ENCODE measurements at places on chromosomes 11 and 22.
A peak's percentile ranks its signal among the peaks of the same experiment; 100 is the strongest.

GRCh38 chr11:123356539-123356938, 73.5 kb upstream of the GRAMD1B start:
- DNase-seq = no peak

GRCh38 chr22:45998638-45999378, 21.8 kb upstream of the WNT7B start:
- no peak for DNase-seq

GRCh38 chr11:27635567-27636037, 64.7 kb downstream of the BDNF start:
- no peak for DNase-seq

- DNase-seq = no peak
Measured at GRCh38 chr11:75337195-75337654, 14.2 kb downstream of the ARRB1 start.

DNA sequence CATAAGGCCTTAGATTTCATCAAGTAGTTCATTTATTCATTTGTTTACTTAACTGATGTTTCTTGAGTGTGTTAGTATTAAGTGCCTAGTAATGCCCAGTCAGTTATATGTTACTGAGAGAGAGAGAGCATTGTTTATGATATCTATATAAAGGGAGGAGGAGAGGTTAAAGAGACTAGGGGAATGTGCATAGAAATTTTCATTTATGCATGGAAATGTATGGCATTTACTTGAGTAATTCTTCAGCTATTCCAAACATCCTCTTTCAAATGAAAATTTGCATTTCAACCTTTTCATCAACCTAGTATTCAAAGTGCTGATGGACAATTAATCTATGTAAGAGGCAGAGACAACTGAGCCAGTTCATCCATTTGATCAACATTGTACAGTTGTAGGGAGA, 199.7 kb downstream of the NELL1 start:
- DNase-seq = no peak

- DNase-seq = no peak
Measured at GRCh38 chr22:29388759-29389090, 355 bp upstream of the AP1B1 start.

DNA sequence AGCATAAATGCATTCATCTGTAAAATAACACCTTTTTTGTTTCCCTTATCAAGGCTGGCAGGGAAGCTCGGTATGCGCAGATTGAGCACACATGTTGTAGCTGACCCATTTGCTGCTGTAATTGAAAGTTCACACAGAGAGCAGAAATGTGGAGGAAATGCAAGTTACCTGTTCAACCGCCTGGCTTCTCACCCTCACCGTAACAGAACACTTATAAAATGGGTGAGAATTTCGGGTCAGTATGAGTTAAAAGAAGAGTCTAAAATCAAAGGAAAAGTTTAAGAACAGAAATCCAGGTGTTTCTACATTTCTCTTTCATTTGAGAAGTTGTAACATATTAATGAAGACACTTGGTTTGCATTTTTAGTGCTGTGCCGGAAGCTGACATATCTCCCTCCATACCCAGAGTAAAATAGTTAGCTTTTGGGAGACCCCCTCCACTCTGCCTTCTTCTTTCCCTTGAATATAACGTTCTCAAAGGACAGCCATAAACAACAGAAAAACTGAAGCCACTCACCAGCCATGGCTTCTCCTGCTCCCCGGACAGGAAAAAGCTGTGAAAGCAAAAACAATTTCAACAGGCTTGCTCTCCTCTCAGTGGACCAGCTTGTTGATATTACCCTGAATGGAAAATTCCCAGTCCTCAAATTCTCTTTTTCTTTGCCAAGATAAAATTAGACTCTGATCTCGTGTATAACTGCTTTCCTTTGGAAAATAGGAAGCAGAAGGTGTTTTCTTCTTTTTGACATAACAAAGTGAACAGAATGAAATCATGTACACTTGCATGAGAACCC, at the start of gene CASP12:
TSS of gene CASP12 (minus strand) at position 570 of the 794 bp plus-strand sequence.
- peak; percentile 30 for DNase-seq

DNA sequence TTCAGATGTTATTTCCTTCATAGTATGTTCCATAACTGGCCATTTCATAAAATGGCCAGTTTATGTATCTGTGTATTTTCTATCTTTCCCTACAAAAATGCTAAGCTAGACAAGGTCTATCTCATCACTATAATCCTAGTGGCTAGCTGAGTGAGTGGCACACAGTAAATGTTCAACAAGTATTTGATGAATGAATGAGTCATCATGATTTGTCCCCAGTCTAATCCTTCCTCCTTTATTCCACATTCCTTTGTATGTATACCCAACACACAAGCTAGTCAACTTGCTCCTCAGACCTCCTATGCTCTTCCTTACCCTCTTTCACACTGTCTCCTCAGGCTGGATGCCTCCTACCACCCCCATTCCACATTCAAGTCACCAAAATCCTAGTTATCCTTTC, 12.5 kb downstream of the APLNR start:
- no peak for DNase-seq

- no peak for DNase-seq
Measured at GRCh38 chr11:129973068-129973467, 29.6 kb downstream of the PRDM10 start.

DNA sequence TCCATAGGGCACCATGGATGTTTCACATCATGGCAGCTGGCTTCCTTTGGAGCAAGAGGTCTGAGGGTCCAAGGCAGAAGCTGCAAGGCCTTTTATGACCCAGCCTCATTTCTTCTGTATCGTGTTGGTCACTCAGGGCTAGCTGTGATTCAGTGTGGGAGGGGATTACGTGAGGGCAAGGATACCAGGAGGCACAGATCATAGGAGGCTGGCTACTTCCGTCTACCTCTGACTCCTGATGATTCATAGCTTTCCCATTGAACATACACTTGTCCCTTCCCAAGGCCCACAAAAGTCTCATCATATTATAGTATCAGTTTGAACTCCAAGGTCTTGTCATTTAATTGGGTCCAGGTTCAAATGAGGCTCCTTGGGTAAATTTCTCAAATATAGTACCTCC, 135.3 kb upstream of the ZBED5 start:
- no peak for DNase-seq

DNA sequence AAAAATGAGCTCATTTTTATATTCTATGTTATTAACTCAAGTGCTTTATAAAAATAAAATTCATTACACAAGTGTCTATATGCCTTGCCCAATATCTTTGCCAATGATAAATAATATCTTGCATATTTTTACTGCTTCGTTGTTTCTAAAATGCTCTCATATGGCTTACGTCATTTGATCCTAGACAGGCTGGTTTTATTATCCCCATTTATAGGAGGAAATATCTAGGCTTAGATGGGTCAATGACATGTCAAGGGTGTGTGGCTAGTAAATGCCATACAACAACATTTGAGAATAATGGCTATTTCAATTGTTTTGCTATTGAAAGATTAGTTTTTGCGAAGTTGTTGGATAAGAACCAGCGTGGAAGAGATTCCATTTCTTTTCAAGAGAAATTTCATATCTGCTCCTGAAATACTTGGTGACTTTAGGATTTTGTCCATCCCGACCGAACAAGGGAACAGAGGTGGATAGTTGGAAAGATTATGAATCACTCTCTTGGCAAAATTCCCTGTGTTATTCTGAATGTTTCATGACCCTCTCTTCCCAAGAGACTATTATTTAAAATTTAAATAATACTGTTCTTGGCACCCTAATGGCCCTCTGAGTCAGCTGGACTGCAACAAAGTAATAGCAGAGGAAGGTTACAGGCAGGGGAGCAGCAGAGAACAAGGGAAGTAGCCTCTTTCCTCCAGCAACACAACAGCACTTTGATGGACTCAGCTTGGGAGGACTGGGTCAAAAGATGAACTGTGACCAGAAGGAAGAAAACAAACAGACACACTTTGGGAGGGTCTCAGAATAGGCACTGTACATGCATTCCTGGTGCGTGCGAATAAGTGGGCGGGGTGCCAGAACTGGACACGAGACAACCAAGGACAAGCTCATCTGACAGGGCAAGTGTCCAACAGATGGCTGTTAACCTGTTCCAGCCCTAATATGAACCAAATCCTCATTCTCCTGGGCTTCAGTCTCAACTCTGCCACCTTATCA, 94.5 kb downstream of the ME3 start:
- no peak for DNase-seq

- DNase-seq = no peak
Measured at GRCh38 chr11:63764679-63765647, 3.6 kb downstream of the ZFTA start.

DNA sequence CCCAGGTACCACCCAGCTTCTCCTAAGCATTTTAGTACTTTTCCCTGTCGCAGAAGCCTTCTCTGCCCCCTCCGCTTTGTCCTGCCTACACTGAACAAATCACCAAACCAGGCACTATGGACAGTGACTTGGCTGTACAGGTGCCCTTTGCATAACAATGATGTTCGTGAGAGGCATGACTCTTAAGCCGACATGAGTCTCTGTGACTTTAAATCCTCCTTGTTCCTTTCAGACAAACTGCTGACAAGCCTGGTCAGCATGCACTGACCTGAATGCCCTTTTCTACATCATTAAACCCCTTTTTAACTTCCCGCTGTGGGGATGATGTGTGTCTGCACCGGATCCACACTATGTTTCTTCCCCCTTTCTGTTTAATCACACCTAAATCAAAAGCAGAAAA, 16.6 kb downstream of the CAVIN3 start:
- DNase-seq = no peak

- DNase-seq = no peak
Measured at GRCh38 chr22:35978889-35979288, 49.7 kb downstream of the RBFOX2 start.

DNA sequence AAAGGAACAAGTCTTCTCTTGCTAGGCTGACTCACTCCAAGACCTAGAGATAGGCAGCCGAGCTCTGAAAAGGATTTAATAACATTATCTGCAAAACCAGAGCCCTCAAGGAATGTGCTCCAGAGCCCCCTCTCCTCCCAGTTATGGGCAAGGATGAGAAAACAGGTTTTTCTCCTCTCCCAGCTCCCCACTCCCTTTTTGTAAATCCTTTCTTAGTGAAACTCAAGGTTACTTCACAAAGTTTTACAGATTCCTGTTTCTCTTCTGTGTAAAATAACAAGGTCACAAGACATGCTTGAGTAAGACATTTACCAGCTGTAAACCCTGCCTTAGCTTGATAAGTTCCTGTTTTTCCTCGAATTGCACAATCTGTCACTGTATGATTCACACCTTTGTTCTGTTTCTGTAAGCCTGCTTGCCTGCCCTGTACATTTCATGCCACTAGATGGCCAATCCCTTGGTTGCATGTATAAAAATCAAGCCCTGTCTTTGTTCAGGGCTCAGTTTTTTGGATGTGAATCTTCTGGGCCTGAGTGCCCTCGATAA, 489.4 kb downstream of the KCNA4 start:
- DNase-seq = no peak

GRCh38 chr11:119460582-119460981, 37.6 kb upstream of the THY1 start:
- DNase-seq = no peak

- no peak for DNase-seq
Measured at GRCh38 chr22:37752189-37753087, 55.3 kb upstream of the GCAT start.

DNA sequence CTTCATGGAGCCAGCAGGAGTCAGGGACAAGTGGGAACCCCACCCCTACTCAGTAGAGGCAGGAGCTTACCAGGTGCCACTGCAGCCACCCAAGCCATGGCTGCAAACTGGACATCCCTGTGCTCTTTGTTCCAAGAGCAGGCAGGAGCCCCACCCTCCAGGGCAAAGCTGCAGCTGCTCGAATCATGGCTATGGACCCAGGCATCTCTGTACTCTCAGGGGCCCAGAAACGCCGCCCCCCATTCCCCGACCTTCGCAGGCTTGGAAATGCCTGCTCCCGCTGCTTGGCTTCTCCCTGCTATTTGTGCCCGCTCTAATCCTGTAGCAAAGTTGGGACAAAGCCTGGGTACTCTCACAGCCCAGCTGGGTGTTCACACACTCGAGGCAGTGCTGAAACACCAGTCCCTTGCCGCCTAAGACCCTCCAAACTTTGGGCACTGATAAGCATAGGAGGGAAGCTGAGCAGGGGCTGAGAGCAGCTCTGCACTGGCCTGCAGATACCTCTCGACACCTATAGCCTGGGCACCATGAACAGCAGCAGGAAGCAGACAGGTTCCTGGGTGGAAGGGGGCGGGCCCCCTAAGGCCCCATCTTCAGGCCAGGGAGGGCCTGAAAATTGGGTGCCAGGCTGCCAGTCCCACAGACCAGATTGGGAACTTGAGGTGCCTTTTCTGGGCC, 402.4 kb downstream of the LRRC4C start:
- DNase-seq = no peak

GRCh38 chr11:115042002-115042401, 363.7 kb downstream of the NXPE2 start:
- no peak for DNase-seq

DNA sequence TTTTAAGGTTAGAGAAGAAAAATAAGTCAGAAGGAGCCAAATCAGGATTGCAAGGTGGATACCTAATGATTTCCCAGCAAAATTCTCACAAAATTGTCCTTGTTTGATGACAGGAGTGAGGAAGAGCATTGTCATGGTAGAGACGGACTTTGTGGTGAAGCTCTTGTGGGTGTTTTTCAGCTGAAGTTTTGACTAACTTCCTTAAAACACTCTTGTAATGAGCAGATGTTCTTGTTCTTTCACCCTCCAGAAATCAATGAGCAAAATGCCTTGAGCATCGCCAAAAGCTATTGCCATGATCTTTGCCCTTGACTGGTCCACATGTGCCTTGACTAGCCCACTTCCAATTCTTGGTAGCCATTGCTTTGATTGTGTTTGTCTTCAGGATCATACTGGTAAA, 20.0 kb downstream of the CALCB start:
- no peak for DNase-seq

- no peak for DNase-seq
Measured at GRCh38 chr11:37500425-37500824, 902.4 kb upstream of the RAG2 start.

DNA sequence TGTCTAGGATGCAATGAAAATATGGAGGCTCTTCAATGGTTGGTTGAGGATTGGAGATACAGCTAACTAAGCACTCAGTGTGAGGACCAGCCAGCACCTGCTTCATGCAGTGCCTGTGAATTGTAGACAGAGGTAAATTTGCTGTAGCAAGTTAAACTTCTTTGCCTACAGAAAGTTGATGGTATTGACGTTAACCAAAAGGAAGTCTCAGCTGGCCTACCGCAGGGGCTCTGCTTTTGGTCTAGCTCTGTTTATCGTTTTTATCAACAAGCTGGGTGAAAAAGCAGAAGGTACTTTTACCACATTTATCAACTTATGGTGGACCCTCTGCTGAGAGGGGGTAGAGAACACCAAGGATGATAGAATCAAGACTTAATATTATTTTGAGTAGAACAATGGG, 51.6 kb downstream of the GRAMD1B start:
- DNase-seq = no peak

DNA sequence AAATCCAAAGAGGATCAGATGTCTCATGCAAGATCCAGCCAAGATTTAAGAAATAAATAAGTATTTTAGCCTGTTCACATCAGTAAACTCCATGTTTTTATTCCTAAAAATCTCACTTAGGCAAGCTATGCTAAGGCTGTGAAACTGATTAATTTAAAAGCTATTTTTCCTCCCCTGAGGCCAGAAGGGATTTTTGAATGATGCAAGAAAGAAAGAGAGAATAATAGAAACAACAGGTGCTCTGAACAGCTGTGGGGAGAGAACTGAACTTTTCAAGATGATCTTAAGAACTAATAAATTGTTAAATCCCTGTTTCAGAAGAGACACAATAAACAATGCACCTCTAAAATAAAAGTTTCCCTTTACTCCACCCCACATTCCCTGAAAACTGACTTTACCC, 241.6 kb downstream of the DLG2 start:
- no peak for DNase-seq

Data from CD4-positive, alpha-beta memory T cell (primary cell).